ENCODE measurements at places on chromosomes 4 and X.
A peak's percentile ranks its signal among the peaks of the same experiment; 100 is the strongest.

DNA sequence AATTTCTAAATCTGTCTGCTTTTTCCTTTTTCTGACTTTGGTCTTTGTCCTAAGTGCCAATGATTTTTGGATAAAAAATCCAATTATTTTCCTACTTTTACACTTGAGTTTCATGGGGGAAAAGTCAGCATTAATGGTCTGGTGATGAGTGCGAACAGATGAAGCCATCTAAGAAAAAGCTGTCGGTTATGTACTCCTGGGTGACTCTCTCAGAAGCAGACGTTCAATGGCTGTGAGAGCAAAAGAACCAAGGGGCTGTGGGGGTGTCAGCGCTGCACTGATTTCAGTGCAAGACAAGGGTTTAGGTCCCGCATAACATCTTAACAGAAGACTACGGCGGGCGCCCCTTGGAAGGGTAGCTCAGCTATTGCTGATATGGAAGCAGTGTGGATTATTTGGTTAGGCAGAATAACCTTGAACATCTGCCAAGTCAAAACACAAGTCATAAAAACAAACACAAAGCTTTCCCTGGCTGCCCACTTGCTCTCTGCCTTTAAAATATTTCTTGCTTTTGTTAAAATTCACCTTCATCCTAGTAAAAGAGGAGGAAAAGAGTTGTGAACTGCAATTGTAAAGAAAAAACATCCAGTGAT, 240.5 kb downstream of the MAML3 start:
- DNase-seq = no peak

DNA sequence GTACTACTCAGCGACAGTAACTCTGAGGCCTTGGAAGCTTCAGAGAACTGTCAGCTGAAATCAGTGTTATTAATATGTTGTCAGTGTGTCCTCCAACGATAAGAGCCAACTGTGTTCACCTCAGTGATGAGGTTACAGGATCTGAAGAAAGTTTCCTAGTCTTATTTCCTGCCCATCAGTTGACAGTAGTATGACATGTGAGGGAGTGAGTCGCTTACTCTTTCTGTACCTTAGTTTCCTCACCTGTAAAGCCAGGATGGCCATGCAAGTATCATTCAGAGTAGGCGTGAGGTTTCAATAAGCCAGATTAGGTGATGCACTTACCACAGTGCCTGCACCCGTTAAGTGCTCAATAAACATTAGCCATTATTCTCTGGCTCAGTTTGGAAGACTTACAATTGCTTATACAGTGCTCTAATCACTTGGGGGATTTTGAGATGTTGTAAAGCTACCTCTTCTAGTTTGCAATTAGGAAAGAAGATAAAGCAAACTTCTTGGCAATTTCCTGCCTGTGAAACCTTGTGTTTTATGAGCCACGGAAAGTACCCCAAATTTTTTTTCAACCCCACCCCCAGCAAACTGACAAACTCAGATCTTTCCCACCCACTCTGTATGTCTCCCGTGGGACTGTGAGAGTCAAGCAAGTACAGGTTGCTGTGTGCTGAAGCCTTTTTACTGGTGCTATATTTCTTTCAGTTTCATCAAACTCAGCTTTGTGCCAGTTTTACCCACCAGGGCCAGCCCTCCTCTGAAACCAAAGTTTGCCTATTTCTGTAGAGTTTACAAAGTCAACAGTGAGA, 62.2 kb downstream of the ANXA3 start:
- no peak for DNase-seq

- DNase-seq = no peak
Observed at GRCh38 chr4:184409911-184410692, 64.2 kb downstream of the IRF2 start.

DNA sequence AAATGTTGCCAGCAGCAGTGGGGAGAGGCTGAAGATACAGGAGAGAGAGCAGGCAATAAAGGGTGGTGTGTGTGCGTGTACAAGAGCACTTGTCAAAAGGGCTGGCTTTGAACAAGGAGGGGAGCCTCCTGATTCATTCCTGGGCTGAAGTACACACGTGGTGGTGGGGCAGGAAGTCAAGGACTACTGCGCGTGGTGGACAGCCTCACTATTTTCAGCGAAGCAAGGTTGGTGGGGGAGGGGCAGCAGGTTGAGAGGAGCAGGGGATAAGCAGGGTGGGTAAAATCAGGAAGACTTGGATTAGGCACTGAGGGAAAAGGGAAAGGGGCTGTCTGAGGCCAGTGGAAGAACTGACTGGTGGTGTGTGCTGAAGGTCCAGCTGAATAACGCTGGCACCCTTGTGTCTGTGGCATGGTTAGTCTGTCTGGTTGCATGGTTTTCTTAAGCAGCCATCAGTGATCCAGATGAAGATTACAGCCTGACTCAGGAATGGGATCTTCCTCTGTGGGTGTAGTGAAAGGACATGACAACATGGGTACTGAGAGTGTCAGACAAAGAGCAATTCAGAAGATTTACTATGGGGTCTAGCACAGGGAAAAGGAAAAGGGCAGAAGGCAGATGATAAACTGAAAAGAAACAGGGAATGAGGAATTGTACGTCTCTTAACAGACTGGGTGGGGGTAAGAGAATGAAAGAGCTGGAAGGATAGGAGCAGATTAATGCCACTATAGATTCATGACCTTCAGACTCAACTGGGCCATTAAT, 149.8 kb downstream of the CHM start:
- DNase-seq = no peak

GRCh38 chr4:48375651-48376304, 34.4 kb downstream of the SLAIN2 start:
- peak; percentile 84 for DNase-seq

GRCh38 chr4:53647547-53647946, 56.3 kb upstream of the LNX1 start:
- DNase-seq = no peak

GRCh38 chr4:107893171-107894137, 37.9 kb upstream of the CYP2U1 start:
- DNase-seq = peak; percentile 24

DNA sequence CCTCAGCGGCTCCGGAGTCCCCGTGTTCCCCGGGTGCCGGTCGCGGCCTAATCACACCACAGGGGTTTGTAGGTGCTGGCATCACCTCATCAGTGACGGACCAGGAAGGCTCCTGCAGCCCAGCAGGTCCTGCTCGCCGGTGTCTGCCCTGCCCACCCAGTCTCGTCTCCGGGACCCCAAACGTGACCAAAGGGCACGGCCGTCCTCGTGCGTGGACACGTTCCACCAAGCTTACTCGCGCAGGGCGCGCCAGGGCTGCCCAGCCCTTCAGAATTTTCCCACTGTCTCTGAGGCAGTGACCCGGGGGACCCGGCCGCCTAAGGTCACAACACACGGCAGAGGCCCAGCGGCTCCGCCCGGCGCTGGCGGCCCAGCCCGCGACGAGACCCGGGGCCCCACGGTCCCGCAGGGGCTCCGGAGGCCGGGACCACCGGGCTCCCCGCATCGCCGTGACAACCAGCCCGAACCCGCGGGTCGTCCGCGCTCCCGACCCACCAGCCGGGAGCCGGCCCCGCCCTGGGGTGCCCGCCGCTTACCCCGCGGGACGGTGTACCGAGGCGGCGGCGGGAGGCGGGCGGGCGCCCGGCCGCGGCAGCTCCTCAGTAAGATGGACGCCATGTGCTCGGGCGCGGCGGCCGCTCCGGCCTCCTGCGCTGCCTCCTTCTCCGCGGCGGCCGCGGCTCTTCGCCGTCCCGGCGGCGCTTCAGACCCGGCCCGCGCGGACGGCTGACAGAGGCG, 454 bp downstream of the LETM1 start:
- no peak for DNase-seq

DNA sequence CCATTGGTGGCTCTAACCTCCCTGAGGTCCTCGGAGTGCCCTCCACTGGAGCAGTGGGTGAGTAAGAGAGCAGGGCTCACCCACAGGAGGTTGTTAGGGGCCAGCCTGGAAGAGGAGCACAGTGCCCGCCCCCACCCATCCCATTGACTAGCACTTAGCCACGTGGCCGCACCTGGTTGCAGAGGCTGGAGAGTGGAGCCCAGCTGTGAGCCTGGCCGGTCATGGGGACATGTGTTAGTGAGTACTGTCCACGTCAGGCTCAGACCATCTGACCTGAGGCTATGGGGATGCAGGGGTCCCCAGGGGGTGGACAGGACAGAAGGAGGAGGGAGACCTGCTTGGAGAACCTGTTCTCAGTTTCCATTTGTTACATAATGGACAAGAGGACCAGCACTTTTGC, 1.4 kb upstream of the MAN2B2 start:
- no peak for DNase-seq

DNA sequence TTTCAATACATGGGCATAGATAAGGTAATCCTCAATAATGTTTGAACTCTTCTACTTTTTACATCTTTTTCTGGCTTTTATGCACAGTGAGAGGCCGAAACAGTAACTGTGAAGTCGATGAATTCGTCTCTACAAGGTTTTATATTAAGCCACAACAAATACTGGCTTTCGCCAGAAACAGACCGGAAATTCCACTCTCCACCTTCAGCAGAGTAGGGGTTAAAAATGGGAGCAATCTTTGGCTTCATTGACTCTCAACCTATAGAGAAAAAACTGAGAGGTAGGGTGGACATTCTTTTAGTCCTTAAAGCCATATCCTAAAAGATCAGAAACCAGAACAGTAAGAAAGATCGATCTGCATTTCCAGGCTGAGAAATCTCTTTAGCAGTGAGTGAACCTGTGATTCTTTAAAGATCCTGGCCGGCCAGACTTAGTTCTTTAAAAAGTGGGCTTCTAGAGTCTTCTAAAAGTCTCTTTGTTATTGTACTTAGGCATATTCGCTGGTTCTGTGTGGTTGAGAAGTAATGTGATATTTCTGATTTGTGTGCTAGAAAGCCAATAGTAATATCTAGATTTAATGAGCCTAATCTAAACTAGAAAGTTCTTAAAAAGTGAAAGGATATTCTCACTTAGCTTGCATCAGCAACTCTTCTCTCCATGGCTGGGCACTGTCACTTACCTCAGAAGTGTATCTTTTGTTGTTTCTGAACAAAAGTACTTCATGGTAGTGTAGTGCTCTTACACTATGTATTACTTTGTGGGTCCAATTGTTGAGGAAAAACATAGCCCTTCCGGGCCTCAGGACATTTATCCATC, 2.0 kb downstream of the HSPA4L start:
- no peak for DNase-seq

GRCh38 chr4:137981277-137981676, 260.9 kb downstream of the SLC7A11 start:
- peak; percentile 20 for DNase-seq

DNA sequence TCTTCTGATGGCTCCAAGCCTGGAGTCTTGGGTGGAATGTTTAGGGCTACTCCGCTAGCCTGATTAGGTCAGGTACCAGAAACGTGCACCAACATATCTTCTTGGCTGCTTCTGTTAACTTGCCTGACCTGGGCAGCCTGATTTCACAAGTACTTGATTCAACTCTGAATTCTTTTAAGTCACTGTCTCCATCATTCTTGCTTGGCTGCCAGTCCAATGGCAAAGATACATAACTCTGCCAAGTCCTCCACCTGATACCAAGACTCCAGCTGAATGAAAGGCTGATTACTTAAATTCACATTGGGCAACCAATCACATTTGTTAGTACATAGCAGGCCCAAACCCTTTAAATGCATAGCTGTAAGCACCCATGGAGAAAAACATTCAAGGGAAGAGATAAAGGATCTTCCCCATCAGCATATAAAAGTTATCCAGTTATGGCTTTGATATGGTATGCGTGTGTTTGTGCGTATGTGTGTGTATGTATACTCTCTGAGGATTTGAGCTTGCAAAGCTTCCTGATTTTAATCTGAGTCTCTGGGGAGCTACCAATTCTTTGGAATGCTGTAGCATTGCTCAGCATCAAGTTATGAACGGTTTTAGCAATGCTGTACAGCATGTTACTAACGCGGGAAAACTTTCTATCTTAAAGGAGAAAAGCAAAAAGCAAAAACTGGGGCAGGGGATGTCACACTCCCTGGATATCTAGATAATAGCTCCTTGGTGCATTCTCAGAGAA, 917.2 kb downstream of the DMD start:
- DNase-seq = peak; percentile 1

DNA sequence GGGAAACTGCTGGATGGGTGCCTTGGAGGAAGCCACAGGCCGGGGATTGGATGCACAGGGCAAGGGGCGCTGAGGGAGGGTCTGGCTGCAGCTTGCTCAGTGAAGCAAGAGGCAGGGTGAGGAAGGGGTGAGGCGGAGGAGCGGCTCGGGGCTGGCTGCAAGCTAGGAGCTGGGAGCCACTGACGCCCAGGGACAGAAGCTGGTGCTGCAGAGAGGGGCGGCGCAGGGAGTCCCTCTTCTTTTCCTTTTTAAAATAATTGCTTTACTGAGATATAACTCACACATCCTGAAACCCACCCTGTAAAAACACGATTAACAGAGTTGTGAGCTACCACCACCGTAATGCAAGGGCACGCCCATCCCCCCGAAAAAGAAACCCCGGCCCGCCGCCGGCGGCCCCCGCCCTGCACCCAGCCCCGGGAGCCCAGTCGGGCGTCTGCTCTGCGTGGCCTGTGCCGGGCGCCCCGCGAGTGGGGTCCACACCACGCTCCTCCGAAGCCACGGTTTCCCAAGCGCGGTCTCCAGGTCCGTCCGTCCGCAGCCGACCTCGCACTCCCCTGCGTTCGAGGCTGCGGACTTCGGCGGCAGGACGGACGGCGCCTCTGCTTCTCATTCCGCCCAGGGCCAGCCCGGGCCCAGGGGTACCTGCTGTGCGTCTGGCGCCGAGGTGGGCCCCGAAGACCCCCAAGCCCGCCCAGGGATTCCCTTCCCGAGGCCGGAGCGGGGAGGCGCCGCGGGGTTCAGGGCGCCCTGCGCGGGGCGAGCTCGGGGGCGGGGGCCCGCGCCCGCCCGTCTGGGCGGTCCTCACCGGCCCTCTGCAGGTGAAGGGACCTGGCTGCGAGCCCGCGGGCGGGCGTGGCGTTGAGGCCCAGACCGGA, 866 bp upstream of the UVSSA start:
- DNase-seq = no peak

DNA sequence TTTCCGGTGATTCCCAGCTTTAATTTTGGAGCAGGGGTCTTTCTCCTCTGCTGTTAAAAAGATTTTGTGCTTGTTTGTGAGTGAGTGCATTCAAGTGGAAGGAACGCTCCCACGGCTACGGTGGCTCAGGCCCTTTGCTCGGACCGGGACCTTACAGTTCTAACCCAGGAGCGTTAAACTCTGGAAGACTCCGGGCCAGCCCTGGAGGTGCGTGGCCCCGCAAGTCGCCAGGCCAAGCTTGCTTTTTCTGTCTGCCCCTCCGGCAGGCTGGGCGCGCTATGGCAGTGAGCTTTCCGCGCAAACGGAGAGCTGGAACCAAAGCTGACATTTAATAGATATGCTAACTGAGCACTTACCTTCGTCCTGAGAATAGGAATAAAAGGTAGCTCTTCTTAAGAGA, 18.3 kb upstream of the PITX2 start:
- DNase-seq = no peak

- DNase-seq = no peak
Observed at GRCh38 chr4:88846206-88846790, 148.7 kb upstream of the NAP1L5 start.

- no peak for DNase-seq
Observed at GRCh38 chrX:148412006-148412405, 88.4 kb upstream of the AFF2 start.

DNA sequence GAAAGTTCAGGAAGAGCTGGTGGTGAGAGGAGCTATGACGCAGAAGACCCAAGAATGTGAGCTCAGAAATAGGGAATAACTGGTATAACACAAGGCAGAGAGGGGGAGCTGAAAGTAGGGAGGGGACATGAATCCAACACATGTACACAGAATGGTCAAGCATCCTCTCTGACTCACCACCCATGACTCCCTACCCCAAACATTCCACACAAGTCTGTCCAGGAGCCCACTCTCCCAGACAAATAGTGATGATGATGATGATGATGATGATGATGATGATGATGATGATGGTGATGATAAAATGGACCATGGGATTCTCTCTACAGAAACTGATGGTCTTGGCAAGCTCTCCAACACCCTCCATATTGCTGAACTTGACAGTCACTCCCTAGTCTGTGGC, 46.4 kb downstream of the NAT8L start:
- DNase-seq = no peak

GRCh38 chr4:14177987-14178386, 550.5 kb upstream of the BOD1L1 start:
- DNase-seq = no peak

Data from fibroblast of skin of left quadriceps (primary cell).